Right lobe of liver (tissue), 6 donors: ENCODE measurements at places on chromosomes 5 and 9. TPM values are rescaled to one million over a fixed set of nuclear protein-coding genes. Genes with fewer than 3 reads are reported as not detected.

DNA sequence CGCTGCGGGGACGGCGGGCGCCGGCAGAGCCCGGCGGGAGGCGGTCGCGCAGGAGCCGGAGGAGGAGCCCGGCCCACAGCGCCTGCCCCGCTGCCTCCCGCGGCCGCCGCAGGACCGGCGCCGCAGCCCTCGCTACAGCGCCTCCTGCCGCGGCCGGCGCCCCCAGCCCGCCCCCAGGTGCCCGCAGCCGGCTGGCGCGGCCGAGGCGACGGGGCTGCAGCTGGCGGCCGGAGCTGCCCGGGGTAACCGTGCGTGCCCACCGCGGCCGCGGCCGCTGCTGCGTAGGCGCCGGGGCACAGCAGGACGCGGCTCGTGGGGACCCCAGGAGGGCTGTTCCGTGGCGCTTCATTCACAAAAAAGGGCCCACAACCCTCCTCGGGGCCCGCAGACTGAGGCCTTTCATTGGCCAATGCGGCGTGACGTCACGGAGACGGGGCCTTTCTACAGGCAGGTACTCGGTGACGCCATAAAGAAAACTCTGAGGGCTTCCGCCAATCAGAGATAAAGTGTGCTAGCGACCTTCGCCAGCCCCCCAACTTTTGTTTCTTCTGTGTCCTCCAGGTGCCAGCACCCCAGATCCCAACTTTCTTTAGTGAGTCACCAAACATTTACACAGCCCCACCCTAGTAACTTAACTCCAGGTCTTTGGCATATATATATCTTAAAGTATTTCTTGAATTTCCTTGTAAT is at the start of gene CDC14B:
Gene CDC14B, minus strand, starts transcription at position 353 of the 690 bp plus-strand sequence. CDS start 465 bp downstream, outside the sequence.
- H3K4me1 ChIP-seq = no peaks in the 10 kb centered on the region
- DNase-seq = peak; percentile 87
- H3K27me3 ChIP-seq = no peaks in the 10 kb centered on the region
- H3K4me3 ChIP-seq = peak within 1 kb of the TSS; percentile 76

DNA sequence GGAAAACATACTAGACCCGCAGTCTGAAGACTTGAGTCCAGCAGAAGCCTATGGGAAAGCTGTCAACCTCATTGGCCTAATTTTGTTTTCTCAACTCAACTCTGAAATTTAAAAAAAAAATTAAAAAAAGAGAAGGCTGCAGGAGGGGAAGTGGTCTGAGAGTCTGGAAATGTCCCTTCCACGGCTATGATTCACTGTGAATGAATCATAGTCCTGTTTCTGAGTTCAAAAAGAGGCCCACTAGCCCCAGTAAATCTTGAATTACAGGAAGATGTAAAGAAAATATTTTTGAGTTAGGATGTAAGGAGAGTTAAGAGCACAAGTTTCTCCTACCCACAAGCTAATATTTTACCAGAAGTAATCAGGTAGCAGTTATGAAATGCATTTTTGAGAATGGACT is 565.5 kb upstream of the DMAC1 start:
- no peak overlapping the region for H3K27ac ChIP-seq
- no peaks in the 10 kb centered on the region for H3K36me3 ChIP-seq
- no peak for DNase-seq
- no peak overlapping the region for H3K4me3 ChIP-seq
- no peaks in the 10 kb centered on the region for H3K27me3 ChIP-seq

- H3K27me3 ChIP-seq = no peaks in the 10 kb centered on the region
- H3K36me3 ChIP-seq = no peaks in the 10 kb centered on the region
- no peak overlapping the region for H3K4me3 ChIP-seq
- H3K4me1 ChIP-seq = no peaks in the 10 kb centered on the region
Measured at GRCh38 chr5:9930156-9930555, 300.0 kb upstream of the TAS2R1 start.

TXNDC8 gene
- not detected for total RNA-seq

LEAP2 gene
- 120 TPM for total RNA-seq

- no peak overlapping the region for H3K27ac ChIP-seq
- H3K4me1 ChIP-seq = no peaks in the 10 kb centered on the region
- no peak for DNase-seq
- H3K36me3 ChIP-seq = no peaks in the 10 kb centered on the region
- H3K27me3 ChIP-seq = no peaks in the 10 kb centered on the region
- H3K4me3 ChIP-seq = no peak overlapping the region
Measured at GRCh38 chr5:56631719-56632118, 183.6 kb upstream of the MAP3K1 start.

- no peak overlapping the region for H3K27ac ChIP-seq
- peaks cover 6% of the 10 kb centered on the region for H3K4me1 ChIP-seq
- no peak overlapping the region for H3K4me3 ChIP-seq
- H3K36me3 ChIP-seq = no peaks in the 10 kb centered on the region
Measured at GRCh38 chr5:113190347-113190746, 213.7 kb downstream of the DCP2 start.

WWC1 gene
- 74.4 TPM for total RNA-seq

- no peak overlapping the region for H3K27ac ChIP-seq
- DNase-seq = no peak
- H3K36me3 ChIP-seq = no peaks in the 10 kb centered on the region
- no peak overlapping the region for H3K4me3 ChIP-seq
Measured at GRCh38 chr9:111005746-111006470, 32.4 kb downstream of the LPAR1 start.

- H3K27me3 ChIP-seq = no peaks in the 10 kb centered on the region
- no peaks in the 10 kb centered on the region for H3K4me1 ChIP-seq
Measured at GRCh38 chr5:131974956-131975726, 29.7 kb upstream of the MEIKIN start.

DNA sequence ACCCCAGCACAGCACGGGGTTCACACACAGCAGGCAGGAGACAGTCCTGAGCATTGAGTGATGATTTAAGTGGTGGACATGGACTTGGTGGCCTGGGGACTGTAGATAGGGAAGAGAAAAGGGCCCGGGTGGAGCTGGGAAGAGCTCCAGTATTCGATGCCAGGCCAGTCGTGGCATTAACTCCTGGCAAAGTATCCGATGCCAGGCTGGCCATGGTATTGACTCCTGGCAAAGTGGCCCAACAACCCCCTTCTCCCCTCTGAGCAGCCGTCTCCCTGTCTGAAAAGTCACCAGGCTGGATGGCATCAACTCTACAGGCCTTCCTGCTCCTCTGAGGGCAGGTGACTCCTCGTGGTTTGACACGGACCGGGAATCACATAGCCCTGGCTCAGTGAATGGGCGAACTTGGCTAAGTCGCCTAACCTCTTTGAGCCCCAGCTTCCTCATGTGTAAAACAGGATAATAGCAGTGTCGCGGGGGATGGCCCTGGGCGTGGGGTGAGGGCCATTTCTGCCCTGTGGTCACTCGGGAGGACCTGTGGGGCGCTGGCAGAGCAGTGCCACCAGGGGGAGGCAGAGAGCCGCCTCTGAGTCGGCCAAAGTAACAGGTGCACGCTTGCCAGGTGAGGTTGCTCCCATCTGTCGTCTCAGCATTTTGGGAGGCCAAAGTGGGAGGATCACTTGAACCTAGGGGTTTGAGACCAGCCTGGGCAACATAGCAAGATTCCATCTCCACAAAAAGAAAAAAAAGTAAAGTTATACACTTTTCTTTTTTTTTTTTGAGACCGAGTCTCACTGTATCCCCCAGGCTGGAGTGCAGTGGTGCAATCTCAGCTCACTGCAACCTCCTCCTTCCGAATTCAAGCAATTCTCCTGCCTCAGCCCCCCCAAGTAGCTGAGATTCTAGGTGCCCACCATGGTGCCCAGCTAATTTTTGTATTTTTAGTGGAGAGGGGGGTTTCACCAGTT is 5.7 kb upstream of the SEC16A start:
- peaks cover 2% of the 10 kb centered on the region for H3K4me1 ChIP-seq
- H3K27ac ChIP-seq = no peak overlapping the region
- no peak overlapping the region for H3K4me3 ChIP-seq
- H3K27me3 ChIP-seq = no peaks in the 10 kb centered on the region
- H3K36me3 ChIP-seq = no peaks in the 10 kb centered on the region

CNTFR gene
- 0.71 TPM for total RNA-seq

DNA sequence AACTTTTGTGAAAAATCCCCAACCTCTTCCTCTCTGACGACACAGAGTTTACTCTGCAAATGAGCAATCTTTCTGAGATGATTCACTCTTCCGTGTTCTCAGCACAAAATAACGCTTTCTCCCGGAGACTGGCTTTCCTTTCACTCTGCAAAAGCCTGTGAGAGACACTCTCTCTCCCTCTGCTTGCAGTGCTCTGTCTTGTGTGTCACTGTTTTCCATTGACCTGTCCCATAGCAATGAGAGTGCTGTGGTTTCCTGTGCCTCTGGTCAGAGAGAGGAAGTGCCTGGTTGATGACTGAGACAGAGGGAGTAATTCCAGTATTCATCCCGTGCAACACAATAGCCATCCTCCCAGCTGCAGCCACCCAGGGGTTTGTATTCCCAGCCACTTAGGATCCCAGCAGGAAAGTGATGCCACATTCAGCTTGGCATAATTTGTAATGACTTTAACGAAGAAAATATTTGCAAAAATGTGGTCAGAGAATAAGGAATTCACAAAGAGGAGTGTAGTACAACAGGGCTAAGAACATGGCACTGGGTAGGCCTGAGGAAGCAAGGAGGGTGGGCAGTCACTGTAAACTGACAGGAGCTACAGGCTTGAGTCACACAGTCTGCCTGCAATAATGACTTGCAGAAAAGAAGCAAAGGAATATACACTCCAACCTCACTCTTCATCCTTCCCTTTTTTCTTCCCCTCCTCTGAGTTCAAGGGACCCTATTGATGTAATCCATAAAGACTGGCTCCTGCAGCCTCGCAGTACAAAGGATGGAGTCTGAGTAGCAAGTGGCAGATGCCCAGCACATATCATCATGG is 463.5 kb upstream of the RGMB start:
- no peaks in the 10 kb centered on the region for H3K27me3 ChIP-seq
- no peak overlapping the region for H3K4me3 ChIP-seq
- H3K4me1 ChIP-seq = no peaks in the 10 kb centered on the region
- H3K27ac ChIP-seq = no peak overlapping the region
- no peaks in the 10 kb centered on the region for H3K36me3 ChIP-seq
- DNase-seq = no peak

SLC6A3 gene
- not detected for total RNA-seq

PLK2 gene
- total RNA-seq = 54.7 TPM

HTR1A gene
- total RNA-seq = not detected

DNA sequence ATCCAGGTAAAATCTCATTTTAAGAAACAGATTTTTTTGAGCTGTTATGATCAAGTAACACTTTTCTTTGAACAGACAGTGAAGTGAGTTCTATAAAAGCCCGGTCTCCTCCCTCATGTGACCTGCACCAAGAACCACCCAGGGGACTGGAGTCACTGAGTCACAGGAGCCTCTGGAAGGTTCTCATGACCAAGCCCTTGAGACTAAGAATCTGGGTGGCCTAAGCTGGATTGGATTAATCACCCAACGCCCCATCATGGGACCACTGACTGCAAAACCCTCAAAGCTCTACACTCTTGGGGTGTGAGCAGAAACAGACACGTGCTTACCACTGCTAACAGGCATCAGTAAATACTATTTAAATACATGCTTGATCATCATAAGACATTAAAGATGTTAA is 48.4 kb downstream of the SECISBP2 start:
- no peaks in the 10 kb centered on the region for H3K27me3 ChIP-seq
- H3K36me3 ChIP-seq = peaks cover 5% of the 10 kb centered on the region
- no peak overlapping the region for H3K4me3 ChIP-seq
- DNase-seq = no peak

GRCh38 chr5:96329289-96329688 is 103.8 kb downstream of the PCSK1 start:
- DNase-seq = no peak
- H3K36me3 ChIP-seq = no peaks in the 10 kb centered on the region
- no peaks in the 10 kb centered on the region for H3K4me1 ChIP-seq

DNA sequence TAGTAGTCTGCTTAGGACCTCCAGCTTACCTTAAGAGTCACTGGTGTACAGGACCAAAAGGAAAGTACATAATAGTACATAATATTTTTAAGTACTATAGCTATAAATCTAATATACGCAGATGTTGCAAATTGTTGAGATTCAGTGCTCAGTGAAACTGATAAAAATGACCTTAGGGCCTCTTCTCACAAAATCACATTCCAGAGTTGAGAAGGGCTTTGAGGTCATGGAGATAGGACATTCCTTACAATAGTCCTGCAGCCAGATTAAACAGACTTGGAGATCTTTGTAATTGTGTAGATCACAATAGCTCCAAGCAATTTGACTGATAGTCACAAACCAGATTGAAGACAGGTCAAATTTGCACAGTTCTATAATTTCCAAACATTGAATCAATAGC is 37.7 kb upstream of the PCSK1 start:
- no peaks in the 10 kb centered on the region for H3K27me3 ChIP-seq
- H3K4me3 ChIP-seq = no peak overlapping the region
- no peak overlapping the region for H3K27ac ChIP-seq

DNA sequence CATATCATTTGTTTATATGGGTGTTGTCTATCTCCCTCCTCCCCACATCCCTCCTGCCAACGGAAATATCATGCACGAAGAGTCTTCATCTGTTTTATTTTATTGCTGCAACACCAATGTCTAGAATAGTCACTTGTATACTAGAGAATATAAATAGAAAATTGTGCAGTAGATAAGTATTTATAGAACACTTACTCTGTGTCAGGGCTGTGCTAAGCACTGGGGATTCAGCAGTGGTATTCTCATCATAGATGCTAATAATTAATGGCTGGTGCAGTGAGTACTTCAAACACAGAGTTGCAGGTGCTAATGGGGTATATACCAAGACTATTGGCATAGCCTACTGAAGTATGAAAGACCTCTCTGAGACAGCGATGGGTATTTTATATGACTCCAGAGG is 353.5 kb upstream of the CDH6 start:
- H3K4me1 ChIP-seq = no peaks in the 10 kb centered on the region
- no peaks in the 10 kb centered on the region for H3K36me3 ChIP-seq
- DNase-seq = no peak
- no peak overlapping the region for H3K4me3 ChIP-seq
- no peak overlapping the region for H3K27ac ChIP-seq
- no peaks in the 10 kb centered on the region for H3K27me3 ChIP-seq

DNA sequence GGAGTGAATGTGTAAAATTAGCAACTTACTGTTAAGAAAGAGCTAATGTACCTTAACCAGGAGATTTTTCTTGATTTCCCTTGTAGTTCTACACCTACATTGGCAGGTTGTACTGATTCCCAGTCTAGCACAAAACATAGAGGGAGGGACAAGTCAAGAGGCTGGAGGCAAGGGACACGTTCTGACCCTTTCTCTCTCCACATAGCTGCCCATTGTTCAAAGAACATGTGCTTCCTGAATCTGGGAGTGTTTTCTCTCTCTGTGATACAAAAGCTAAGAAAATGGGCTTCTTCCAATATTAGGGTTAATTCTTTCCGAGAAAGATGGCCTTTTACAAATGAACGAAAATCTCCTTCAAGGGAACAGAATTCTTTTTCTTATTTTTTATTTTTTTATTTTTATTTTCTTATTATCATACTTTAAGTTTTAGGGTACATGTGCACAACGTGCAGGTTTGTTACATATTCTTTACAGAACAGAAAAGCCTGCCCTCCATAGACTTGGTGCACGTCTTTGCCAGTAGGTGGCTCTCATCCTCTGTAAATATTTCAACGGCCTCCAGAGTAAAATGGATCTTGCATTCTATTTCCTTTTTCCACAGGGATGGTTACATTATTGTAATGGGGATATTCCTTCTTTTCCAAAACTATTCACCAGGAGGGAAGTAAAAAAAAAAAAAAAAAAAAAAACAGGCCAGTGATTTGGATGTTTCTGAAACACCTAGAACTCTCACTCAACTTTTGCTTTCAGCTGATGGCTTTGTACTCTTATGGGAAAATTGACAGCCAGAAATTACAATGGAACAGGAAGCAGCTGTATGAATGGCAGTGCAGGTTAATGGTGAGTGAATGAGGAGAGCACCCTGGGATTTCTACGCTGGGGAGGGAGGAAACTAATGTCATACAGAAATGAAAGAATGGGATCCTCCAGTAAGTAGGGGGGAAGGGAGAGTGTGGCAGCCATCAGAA is 13.1 kb upstream of the IFNA5 start:
- no peak overlapping the region for H3K4me3 ChIP-seq
- no peaks in the 10 kb centered on the region for H3K36me3 ChIP-seq
- no peak overlapping the region for H3K27ac ChIP-seq
- no peaks in the 10 kb centered on the region for H3K27me3 ChIP-seq
